ENCODE measurements at places on chromosomes 6 and 20. TPM values are rescaled to one million over a fixed set of nuclear protein-coding genes. Genes with fewer than 3 reads are reported as not detected.

DNA sequence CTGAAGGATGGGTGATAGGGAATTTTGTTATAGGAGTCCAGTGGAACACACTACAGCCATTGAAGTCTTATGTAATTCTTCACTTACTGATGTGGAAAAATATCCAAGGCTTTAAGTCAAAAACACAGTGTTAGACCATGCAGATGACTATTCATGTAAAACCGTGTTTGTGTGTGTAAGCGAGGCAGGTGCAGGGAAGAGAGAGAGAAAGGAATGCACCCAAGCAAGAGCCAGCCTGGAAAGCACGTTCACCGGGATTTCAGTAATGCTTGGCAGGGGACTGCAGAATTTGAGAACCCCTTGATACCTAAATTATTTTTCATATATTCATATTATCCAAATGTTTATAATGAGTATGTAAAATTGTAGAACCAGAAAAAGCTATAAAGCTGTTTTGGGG, 17.9 kb downstream of the RALGAPA2 start:
- no peak for DNase-seq

DNA sequence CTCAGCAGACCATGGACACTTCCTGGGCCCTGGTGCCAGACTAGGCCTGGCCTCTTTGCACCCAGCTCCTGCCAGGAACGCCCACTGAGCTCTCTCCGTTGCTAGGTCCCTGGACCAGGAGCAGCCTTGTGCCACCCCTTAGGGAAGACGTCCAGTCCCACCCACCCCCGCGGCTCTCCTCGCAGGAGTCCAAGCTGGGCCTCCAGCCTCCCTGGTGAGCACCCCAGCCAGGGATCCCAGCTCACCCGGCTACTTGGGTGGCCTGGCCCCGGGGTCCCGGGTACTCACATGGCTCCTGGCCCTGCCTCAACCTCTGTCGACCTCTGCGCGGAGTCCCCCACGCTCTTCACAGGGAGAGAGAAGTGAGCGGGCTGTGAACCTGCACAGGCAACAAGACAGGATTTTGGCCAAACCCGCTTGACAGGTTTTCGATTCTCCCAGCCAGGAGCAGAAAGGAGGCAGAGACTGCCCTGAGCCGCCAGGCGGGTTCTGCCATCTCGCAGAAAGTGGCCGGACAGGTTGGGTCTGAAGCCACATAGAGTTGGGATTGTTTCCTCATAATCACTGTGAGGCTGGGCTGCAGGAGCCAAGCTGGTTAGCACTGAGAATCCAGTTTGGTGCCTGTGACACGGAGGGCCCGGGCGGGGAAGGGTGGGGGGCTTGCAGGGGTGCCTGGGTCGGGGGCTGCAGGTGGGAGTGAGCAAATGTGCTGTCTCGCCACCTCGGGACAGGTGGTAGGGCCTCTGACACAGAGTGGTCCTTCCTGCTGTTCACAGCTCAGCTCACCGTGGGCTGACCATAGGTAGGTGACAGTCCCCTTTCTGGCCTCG, at the start of gene RBBP8NL:
TSS of gene RBBP8NL (minus strand) at position 368 of the 830 bp plus-strand sequence. CDS start 7,892 bp downstream, outside the sequence.
- no peak for DNase-seq

- no peak for DNase-seq
Observed at GRCh38 chr6:163327165-163327880, 87.2 kb upstream of the QKI start.

- no peak for DNase-seq
Observed at GRCh38 chr6:4780360-4780812, 4.2 kb downstream of the CDYL start.

- no peak for DNase-seq
Observed at GRCh38 chr6:736657-737446, 43.9 kb upstream of the EXOC2 start.

- no peak for DNase-seq
Observed at GRCh38 chr6:169848946-169849345, 97.5 kb downstream of the ERMARD start.

DNA sequence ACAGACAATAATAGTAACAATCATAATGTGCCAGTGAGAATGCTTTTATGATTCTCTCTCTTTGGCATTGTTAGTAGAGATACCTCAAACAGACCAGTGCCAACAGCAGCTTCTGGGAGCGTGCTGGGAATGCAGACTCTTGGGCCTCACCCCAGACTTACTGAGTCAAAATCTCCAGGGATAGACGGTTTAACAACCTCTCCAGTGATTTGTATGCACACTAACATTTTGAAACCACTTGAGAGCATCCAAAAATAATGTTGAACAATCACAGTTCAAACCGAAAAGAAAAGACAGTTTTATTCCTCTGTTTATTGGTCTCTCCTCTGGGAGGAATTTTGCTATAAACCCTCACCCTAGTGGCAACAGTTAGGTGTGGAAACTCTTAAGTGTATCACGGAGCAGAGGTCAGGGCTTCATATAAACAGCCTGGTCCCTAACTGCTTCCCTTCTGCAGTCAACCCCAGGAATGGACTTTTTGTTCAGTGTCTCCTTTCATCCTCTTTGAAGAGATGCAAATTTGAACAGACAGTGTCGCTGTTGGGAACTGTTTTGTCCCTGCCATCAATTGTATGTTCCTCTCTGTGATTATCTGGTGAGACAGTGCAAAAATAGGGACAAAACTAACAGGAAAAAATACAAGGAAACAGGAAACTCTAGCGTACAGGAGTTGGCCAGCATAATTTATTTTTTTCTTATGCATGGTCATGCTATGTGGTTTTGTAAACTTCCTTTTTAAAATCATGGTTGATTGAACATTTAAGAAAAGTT, 162.4 kb upstream of the BTBD3 start:
- peak; percentile 42 for DNase-seq

DNA sequence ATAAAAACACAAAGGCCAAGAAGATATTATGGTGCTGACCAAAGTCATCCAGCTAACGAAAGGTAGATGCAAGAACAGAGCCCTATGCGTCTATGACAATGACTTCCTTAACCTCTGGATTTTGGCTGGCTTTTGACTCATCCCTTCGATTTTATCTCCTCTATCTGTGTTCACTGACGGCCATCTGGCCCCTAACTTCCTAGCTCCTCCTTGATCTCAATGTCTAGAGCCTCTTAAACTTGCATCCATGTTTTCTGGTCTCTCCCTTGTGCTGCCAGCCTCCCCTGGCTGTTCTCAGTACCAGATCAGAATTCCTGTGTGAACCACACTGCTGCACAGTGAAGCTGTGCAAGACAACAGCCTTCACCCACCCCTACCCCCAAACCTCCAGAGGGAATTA, 452.9 kb downstream of the UTRN start:
- DNase-seq: no peak

DNA sequence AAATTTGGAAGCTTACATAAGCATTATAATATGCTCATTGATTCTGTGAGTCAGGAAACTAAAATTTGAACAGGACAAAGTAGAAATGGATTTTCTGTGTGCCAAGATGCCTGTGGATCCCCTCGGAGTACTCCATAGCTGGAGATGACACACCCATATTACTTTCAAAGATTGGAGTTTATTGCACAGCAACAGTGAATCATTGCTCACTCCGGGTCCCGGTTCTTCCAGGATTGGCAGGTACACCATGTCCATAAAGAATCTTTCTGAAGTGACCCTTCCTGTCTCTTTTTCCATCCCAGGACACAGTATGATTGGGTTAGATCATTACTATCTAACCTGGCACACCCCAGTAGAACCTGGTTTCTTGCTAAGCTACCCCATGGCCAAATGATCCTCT, 2.7 kb upstream of the BTN2A2 start:
- no peak for DNase-seq

DNA sequence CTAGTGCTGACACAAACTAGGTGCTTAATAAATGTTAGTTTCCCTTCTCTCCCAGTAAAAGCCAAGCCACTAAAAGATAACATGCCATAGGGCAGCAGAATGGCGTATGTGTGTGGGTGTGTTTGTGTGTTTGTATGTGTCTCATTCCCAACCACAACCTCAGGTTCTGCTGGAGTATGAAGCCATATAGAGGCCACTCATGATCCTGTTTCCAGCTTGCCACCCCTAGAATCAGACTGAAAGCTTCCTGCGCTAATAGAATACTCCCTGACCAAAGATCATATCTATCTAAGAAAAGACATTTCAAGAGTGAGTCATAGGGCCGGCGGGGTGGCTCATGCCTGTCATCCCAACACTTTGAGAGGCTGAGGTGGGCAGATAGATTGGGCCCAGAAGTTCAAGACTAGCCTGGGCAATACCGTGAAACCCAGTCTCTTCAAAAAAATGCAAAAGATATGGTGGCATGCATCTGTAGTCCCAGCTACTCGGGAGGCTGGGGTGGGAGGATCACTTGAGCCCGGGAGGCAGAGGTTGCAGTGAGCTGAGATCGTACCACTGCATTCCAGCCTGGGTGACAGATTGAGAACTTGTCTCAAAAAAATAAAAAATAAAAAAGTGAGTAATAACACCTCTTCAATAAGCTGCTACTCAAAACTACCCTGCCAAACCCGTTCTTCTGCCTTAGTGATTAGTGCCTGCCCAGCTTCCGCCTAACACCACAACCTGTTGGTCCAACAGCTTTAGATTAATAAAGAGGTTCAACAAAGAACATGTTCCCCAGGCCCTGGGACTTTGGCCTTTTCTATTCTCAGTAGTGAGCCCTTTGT, 11.8 kb upstream of the SNRPC start:
- DNase-seq: no peak

- peak; percentile 94 for DNase-seq
Observed at GRCh38 chr20:1466211-1467081, at the start of gene NSFL1C. TSS of gene NSFL1C (minus strand) at chr20:1466849. CDS start at chr20:1466824, 25 bp downstream.

PACSIN1 gene
- total RNA-seq: not detected

KCNK5 gene
- not detected for total RNA-seq

RAD21L1 gene
- not detected for total RNA-seq

SLC22A16 gene
- not detected for total RNA-seq

KCNB1 gene
- total RNA-seq: not detected

SLC12A5 gene
- total RNA-seq: 1.8 TPM

TGM3 gene
- not detected for total RNA-seq

Measured in endothelial cell of umbilical vein (primary cell).